Substantia nigra (tissue), 51 donors: ENCODE measurements at places on chromosomes 3 and 15.

DNA sequence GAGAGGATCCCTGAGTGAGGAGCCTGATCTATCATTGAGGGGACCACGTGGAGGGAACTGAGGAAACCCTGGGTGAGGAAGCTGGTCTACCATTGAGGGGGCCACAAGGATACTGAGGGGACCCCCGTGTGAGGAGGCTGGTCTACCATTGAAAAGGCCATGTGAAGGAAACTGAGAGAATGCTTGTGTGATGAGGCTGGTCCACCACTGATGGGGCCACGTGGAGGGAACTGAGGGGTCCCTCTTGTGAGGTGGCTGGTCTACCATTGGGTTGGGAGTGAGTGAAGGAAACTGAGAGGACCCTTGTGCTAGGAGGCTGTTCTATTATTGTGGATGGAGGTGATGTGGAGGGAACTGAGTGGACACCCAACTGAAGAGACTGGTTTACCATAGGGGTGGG lies 161.3 kb downstream of the FBLN2 start:
- DNase-seq: no peak

DNA sequence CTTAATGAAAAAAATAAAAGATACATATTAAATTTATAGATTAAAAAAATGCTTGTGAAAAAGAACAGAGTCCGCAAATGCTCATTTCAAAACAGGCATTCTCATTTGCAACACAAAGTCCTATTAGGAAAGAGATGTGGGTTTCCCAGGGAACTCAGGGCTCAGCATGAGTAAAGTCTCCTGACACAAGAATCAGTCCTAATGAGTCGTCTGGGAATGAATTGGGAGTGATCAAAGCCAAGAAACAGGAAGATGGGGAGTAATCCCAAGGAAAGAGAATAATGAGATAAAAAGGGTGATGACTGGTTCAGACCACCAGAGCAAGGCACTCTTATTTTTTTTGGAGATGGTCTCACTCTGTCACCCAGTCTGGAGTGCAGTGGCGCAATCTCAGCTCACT lies 443.7 kb downstream of the NR2F2 start:
- DNase-seq: no peak

DNA sequence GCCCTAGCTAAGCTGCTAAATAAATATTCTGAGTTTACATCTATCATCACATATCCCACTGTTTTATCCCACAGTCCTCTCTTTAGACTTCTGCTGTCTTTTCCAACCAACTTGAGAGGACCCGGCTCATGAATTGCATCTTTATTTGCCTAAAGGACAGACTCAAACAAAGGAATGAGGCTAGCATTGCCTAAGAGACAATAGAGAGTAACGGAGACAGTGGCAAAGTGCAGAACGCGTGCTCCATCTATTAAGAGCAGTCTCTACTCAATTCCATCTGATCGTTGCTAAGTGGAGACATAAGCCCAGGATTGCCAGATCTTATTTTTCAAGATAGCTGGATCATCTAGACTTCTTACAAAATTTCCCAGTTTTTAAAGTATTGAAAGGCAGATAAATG lies 2.3 kb downstream of the ADAMTSL3 start:
- DNase-seq: no peak

- no peak for DNase-seq
Observed at GRCh38 chr3:184242297-184242685, 6.5 kb downstream of the ALG3 start.

GRCh38 chr3:65531499-65531898 lies 507.2 kb downstream of the MAGI1 start:
- DNase-seq: no peak

GRCh38 chr3:102511639-102512038 lies 76.8 kb downstream of the ZPLD1 start:
- DNase-seq: no peak

DNA sequence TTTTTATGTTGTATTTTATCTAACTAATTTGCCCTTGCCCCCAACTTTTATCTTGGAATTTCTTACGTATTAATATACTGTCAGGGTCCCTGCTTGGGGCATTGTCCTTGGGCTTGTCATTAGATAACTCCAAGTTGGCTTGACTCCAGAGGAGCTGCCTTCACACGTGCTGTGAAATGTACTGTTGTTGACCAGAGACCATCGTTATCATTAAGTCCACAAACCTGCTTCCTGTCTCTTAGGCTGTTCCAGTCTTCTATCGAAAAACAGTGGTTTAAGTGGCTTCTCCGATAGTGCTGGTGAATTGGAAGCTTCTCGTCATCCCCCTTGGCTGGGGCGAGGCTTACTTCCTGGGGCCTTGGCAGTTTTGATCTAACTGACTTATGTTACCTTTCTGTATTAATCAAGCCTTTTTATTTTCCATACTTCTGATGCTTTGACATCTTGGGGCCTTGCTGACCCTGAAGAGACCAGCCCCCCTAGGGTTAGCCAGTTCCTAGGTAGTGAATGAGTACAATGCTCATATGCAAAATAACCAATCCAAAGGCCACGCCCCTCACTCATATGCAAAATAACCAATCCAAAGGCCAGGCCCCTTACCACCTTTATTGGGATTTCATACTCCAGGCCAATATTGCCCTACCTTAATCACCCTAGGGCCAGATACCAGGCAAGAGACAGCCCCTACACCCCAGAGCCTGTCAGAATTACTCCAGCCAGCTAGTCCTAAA lies 164.5 kb downstream of the IGF1R start:
- no peak for DNase-seq

DNA sequence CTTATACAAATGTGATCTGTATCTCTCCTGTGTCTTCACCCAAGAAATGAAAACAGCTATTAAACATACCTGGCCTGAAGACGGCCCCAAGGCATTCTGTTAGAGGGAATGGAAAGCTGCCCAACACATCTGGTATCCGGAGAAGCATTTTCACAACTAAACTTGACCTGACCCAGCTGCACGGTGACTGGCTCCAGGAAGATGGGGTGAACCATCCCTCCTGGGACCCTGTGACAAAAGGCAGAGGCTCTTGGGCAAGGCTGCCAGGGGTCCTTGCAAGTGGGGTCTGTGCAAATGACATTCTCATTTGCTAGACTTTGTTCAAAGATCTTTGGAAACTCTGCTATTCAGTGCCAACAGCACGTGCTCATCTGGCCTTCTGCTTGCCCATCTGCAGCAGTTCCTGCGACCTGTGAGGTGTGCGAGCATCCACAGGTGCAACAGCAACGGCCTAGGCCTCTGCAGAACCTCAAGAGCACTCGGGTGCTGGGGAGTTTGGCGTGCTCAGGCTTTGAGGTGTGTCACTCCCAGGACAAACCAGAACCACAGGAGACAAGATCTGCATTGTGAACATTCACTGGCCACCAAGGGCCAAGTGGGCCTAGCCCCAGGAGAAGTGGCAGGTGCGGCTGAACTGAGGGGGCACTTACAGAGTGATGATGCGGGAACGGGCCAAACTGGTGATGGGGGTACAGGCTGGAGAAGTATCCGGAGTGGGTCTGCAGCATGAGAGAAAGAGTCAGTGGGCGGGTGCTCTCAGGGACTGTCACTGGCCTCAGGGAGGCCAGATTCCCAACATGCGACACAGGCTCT lies 71.8 kb downstream of the SENP2 start:
- DNase-seq: no peak

- DNase-seq: no peak
Observed at GRCh38 chr3:177446165-177446601, 248.9 kb upstream of the TBL1XR1 start.

DNA sequence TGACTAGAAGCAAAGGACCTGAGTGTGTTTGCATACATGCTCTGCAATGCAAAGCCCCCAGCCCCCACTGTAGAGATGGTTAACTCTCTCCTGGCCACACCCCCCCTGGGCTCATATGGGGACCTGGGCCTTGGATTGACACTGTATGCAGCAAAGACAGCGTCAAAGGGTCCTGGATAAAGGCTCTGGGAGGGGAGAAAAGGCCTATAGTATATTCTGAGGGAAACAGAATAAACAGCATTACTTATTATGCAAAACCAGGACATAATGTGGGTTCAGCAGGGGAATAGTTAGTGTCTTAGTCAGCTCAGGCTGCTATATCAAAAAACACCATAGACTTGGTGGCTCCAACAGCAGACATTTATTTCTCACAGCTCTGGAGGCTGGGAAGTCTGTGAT lies 158.7 kb downstream of the APBA2 start:
- DNase-seq: no peak

- no peak for DNase-seq
Observed at GRCh38 chr15:73212424-73212823, 156.3 kb downstream of the HCN4 start.

GRCh38 chr15:83769411-83769999 lies 115.6 kb downstream of the ADAMTSL3 start:
- DNase-seq: no peak

DNA sequence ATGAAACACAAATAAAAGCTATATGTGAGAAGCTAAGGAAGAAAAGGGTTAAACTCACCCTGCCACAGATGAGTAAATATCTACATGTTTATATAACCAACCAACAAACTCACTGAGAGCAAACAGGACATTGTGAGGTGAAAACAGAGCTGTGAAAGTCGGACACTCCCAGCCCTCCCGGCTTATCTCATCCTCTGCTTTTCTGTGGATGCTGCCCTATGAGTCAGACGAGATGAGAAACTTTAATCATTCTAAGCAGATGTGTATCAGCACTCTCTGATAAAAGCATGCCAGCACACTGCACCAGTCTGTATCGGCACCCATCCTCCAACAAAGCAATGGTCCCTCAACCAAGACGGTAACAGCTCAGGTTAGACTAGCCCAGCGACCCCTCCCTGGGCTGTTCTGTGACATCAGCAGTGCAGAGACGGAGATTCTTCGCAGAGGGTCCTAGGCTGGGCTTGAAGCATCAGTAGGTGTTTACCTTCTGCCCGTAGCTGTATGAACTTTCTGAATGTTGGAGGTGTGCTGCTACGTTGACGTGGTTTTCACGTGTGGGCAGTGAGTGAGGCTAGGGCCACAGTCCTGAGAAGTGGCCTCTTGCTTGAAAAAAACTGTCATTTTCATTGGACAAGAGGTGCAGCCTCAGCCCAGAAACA lies 119.8 kb upstream of the ALDH1A3 start:
- DNase-seq: no peak

- DNase-seq: no peak
Observed at GRCh38 chr3:154786724-154787123, 293.4 kb upstream of the MME start.

DNA sequence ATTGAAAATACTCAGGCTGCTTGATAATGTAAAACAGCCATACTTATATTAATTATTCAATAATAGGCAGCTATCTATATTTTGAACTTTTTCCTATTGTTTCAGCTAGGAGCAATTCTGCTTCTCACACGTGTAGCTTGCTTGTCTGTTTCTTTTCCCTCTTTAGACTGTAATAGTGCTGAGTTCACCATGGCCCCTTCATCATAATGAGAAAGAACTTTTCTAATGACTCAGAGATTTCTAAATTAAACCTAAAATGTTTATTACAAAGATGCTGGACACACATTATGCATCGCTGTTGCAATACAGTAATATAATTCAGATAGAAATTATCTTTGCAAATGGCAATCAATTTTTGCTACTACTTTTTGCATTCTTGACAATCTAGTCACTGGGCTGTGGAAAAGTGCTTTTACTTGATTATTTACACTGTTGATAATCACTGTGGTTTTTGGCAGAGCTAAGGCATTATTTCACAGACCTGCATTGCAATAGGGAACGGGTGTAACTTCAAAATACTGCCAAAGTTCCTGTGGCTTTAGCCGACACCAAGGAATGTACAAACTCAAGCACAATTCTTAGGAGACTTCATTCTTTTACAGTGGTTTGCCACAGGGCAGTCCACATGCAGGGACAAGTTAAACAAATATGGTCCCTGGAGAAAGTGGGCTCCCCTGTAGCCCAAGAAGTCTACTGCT lies 281.0 kb upstream of the TBL1XR1 start:
- DNase-seq: no peak

DNA sequence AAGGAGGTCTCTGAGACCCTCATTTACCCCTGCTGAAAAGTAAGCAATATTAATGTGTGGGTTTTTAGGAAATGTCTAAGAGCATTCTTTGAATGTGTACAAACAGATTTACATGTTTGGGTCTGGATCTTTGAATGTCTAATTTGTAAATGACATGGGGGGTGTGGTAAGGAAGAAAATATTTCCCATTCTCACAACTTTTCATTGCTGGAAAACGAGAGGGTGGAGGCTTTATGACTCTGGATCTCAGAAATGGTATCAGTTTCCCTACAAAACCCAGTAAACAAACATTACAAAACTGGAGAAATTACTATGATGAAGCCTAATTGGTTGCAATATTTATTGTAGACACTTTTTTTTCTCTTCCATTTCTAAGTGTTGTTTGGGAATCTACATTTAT lies 98.1 kb upstream of the FOXB1 start:
- no peak for DNase-seq
